ENCODE measurements at places on chromosomes 7 and 10.

DNA sequence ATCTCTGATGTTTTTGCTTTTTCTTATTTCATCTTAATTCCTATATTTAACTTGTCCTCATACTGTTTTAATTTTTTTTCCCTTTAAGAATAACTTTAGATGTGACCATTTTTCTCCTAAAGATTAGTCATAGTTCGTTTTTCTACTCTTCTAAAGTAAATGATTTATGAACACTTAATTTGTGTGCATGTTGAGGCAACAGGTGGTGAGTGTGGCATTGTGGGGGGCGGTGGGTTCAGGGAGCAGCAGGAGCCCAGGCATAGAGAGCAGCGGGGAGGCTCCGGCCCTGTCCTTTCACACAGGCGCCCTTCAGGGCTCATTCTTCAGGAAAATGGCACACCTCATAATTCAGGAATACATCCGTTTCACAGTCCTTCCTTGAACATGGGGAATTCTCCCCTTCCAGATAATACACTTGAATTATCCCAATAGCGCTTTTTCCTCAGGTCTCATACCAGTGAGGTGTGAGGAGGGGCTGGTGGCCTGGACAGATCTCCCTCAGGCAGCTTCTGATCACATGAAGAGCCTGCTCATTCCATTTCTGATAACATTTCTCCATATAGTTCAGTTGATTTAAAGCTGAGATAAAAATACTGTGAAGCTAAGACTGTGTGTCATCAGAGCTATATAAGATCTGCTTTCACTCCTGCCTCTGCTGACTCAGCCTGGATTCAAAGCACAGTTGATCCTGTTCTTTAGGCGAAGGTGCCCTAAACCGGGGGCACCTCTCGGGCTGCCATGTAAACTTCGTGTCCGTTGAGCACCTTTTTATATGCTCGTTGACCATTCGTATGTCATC lies 40.2 kb downstream of the CUL1 start:
- no peak for DNase-seq

- no peak for DNase-seq
Measured at GRCh38 chr7:155450558-155450969, 7.4 kb upstream of the EN2 start.

- DNase-seq, result no peak
Measured at GRCh38 chr7:101845974-101846373, 28.5 kb downstream of the CUX1 start.

DNA sequence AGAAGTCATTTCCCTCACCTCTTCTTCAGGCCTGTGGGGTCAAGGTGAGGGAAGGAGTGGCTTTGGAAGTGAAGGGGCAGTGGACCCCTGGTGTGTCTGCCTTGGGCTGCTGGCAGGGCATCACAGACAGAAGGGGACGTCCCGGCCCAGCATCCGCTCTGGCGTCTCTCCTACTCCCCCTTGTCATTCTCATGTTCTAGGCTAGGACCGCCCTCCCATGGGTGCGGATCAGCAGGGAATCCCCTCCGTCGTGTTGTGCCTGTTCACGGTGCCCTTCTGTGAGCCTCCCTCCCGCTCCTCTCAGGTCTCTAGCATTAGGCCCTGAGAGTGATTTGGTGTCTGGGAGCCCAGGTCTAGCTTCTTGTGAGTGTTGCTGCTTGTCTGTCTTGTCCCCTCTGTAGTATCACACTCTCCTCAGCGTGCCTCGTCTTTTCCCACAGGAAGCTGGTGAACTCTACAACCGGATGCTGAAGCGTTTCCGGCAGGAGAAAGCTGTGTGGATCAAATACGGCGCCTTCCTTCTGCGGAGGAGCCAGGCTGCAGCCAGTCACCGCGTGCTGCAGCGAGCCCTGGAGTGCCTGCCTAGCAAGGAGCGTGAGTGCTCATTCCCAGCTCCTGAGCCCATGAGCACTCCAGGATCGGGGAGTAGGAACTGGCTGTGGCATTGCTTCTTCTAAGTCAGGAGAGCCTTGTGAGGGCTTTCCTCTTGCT lies 8.5 kb downstream of the CALHM2 start:
- DNase-seq, result no peak

- DNase-seq, result no peak
Measured at GRCh38 chr10:114658175-114658574, at the start of gene ABLIM1. ABLIM1 (minus strand) TSS chr10:114658275; CDS start chr10:114658200, 75 bp downstream.

DNA sequence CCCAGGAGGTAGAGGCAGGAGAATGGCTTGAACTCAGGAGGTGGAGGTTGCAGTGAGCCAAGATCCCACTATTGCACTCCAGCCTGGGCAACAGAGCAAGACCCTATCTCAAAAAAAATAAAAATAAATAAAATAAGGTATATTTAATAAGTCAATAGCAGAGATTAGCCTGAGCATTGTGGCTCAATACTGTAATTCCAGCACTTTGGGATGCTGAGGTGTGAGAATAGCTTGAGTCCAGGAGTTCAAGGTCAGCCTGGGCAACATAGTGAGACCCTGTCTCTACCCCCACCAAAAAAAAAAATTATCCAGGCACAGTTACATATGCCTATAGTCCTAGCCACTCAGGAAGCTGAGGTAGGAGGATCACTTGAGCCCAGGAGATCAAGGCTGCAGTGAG lies 38.4 kb upstream of the OIT3 start:
- no peak for DNase-seq

GRCh38 chr7:143351060-143351459 lies 11.5 kb downstream of the FAM131B start:
- DNase-seq, result no peak

DNA sequence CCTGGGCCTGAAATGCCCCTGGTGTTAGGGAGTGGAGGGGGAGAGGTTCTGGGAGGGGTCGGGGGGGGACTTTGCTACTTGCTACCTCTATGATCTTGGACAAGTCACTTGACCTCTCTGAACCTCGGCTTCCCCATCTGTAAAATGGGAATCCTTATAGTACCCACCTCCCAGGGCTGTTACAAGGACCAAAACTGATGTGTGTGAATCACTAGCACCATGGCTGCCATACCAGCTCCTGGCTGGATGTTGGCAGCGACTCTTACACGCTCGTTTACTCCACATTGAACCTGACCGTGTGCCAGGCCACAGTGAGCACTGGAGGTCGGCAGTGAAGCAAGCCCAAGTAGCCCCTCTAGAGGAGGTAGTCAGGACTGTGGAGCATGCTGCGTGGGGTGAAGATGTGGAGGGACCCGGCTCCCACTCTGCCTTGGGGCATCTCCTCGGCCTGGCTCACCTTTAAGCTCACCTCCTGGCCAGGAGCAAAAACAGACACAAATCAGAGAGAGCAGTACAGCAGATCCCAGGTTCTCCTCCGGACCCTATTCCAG lies 28.9 kb downstream of the PPIF start:
- DNase-seq, result no peak

All from memory B cell (primary cell).